Lower lobe of right lung (tissue), 2 donors: ENCODE measurements at places on chromosomes 5 and 9. TPM values are rescaled to one million over a fixed set of nuclear protein-coding genes. Genes with fewer than 3 reads are reported as not detected.

- no peaks in the 10 kb centered on the region for H3K36me3 ChIP-seq
- DNase-seq: no peak
- H3K27me3 ChIP-seq: no peaks in the 10 kb centered on the region
- no peak overlapping the region for H3K4me3 ChIP-seq
- H3K4me1 ChIP-seq: peaks cover 10% of the 10 kb centered on the region
- no peak overlapping the region for H3K27ac ChIP-seq
Observed at GRCh38 chr9:254516-254915, 39.9 kb downstream of the DOCK8 start.

GRCh38 chr5:14608169-14608568 is 26.6 kb downstream of the OTULINL start:
- no peak for DNase-seq
- peaks cover 31% of the 10 kb centered on the region for H3K36me3 ChIP-seq
- H3K4me3 ChIP-seq: no peak overlapping the region
- H3K27ac ChIP-seq: no peak overlapping the region

DNA sequence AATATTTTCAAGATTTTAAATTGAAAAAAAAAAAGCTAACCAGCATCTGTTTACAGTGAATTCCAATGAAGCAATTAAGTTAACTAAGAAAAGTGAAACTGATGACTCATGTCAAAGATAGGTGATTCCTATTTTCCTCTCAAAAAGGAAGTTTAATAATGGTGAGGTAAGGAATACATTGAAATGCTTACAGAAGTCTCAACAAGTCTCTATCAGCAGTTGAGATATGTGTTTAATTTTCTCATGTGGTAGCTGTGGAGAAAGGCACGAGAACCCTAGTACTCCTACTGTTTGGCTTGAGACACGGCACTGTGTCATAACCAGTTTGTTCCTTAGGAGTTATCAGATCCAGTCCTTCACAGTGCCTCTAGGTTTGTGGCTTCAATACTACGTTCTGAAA is 114.5 kb downstream of the SLC25A46 start:
- no peak for DNase-seq
- no peaks in the 10 kb centered on the region for H3K4me1 ChIP-seq
- H3K4me3 ChIP-seq: no peak overlapping the region
- H3K27me3 ChIP-seq: no peaks in the 10 kb centered on the region
- H3K36me3 ChIP-seq: no peaks in the 10 kb centered on the region

DNA sequence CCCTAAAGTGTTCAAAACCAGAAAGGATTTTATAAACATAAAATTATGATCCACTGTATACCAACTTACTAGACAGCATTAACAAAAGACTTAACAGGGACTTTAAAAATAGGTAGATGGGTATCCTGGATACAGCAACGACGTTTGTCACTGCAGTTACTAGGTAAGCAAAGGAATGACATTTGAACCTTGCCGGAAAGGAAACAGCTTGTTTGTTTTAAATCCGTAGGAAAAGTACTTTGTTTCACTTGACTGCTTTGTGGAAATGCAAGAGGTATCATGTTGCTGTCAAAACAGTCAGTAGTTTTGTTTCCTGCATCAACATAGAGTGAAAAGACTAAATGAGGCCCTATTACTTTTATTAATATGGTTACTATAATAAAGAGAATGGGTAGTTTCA is 122.9 kb downstream of the CDC42SE2 start:
- H3K27ac ChIP-seq: peak overlapping the region; percentile 19
- H3K4me3 ChIP-seq: no peak overlapping the region
- H3K27me3 ChIP-seq: no peaks in the 10 kb centered on the region
- no peak for DNase-seq
- H3K4me1 ChIP-seq: peaks cover 17% of the 10 kb centered on the region

- H3K4me3 ChIP-seq: no peak overlapping the region
- H3K4me1 ChIP-seq: peaks cover 4% of the 10 kb centered on the region
- H3K27ac ChIP-seq: no peak overlapping the region
- H3K36me3 ChIP-seq: peaks cover 44% of the 10 kb centered on the region
Observed at GRCh38 chr5:132394667-132395259, 25.3 kb downstream of the SLC22A5 start.

GRCh38 chr5:73454379-73455036 is 5.9 kb upstream of the FOXD1 start:
- H3K4me1 ChIP-seq: peaks cover 11% of the 10 kb centered on the region
- no peak overlapping the region for H3K4me3 ChIP-seq
- no peaks in the 10 kb centered on the region for H3K36me3 ChIP-seq
- DNase-seq: no peak

- no peaks in the 10 kb centered on the region for H3K27me3 ChIP-seq
- no peaks in the 10 kb centered on the region for H3K4me1 ChIP-seq
- no peak overlapping the region for H3K27ac ChIP-seq
- no peak for DNase-seq
- H3K4me3 ChIP-seq: no peak overlapping the region
- no peaks in the 10 kb centered on the region for H3K36me3 ChIP-seq
Observed at GRCh38 chr5:107968406-107968843, 297.7 kb upstream of the EFNA5 start.

- H3K4me3 ChIP-seq: no peak overlapping the region
- H3K27me3 ChIP-seq: no peaks in the 10 kb centered on the region
- peaks cover 42% of the 10 kb centered on the region for H3K36me3 ChIP-seq
- no peak overlapping the region for H3K27ac ChIP-seq
- H3K4me1 ChIP-seq: no peaks in the 10 kb centered on the region
Observed at GRCh38 chr5:168426864-168427172, 59.5 kb upstream of the RARS1 start.

DNA sequence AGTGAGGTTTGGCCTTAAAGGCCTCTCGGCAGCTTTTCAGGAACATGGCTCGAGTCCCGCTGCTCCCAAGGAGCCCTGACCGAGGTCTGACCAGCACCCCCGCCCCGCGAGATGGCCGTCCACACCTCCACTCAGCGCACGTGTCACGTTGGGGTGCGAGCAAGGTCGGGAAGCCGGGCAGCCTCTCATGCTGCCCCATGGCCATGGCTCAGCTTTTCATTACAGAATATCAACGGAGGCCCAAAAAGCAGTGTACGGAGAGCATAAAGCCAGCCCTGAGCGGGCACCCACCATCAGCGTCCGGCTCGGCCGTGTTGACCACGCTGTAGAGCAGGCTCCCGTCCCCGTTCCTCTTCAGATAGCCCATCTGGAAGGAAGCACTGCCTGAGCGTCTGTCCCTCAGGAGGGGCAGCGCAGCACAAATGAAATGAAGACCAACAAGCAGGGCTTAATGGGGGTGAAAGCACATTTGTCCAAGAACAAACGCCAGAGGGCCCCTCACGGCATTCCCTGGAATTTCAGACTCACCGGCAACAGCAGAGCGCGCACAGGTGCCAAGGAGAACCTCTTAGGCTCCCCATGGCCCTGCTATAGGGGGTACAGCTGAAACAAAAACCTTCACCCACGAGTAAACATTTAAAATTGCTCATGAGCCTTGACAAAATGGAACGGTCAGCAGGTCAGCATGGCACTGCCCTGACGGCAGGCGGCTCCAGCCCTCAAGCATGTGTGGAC is 11.6 kb downstream of the BRD9 start:
- H3K27ac ChIP-seq: no peak overlapping the region
- H3K4me1 ChIP-seq: no peaks in the 10 kb centered on the region
- DNase-seq: no peak
- peaks cover 76% of the 10 kb centered on the region for H3K36me3 ChIP-seq
- H3K27me3 ChIP-seq: no peaks in the 10 kb centered on the region

DNA sequence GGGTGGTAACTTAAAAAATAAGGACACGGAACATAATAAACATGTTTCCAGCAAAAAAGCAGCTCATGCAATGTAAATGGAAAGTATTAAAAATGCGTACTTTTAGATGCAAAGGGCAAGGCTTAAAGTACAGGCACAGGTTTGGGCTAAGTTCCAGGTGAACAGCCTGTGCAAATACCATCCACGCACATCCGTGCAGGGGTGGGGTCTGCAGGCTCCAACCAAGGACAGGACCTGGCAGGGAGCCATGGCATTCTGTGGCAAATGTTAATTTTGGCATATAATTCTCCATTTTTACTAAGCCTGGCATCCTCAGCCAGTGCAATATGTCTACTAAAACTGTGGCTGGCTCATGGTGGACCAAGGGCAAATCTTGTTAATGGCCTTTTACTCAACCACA is 365.8 kb upstream of the DAP start:
- H3K36me3 ChIP-seq: no peaks in the 10 kb centered on the region
- H3K4me3 ChIP-seq: no peak overlapping the region
- no peak overlapping the region for H3K27ac ChIP-seq

DNA sequence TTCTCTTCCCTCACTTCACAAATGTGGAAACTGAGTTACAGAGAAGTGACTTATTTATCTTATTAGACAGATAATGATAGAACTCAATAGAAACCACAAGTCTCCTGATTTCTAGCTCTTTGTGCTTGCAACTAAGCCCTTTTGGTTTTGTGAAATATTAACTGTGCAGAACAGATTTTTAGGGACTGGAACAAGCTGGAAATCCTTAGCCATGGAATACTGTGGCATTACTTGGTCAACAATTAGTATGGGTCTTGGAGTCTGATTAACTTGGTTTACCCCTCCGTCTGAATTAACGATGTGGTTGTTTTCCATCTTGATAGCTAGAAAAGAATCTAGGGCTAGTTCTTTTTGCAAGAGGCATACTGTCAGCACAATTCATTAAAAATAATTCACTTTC is 584 bp upstream of the KLF9 start:
- no peak for DNase-seq
- H3K27me3 ChIP-seq: no peaks in the 10 kb centered on the region
- peak overlapping the region; percentile 75 for H3K4me3 ChIP-seq
- H3K27ac ChIP-seq: peak overlapping the region; percentile 100

DNA sequence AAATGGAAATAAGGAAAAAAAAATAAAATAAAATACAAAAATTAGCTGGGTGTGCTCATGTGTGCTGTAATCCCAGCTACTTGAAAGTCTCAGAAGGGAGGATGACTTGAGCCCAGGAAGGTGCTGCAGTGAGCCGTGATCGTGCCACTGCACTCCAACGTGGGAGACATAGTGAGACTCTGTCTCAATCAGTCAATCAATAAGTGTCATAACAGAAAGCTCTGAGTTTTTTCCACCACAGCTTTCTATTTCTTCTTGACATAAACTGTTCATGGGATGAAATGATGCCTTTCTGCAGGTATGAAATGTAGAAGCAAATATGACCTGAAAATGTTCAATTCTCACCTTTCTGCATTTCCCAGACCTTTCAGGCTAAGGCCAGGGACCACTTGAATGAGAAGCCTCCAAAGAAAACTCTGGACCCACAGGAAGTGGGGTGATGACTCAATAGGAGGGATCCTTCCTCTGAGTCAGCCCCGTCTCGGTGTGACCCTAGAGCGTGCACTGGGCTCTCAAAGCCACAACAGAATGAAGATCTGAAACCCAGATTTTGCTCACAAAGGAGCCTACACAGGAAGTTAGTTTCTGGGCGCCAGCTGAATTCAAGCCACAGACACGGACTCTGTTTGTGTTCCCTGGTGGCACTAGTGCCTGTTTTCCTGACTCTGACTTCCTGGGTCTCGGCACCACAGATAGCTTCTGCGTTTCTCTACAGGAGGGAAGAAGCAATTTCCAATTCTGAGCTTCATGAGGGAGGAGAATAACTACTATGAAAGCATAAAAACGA is 62.0 kb downstream of the ANKH start:
- no peaks in the 10 kb centered on the region for H3K27me3 ChIP-seq
- H3K4me3 ChIP-seq: no peak overlapping the region
- peak overlapping the region; percentile 2 for H3K27ac ChIP-seq
- peak; percentile 62 for DNase-seq

GRCh38 chr5:42621662-42622061 is 135.0 kb upstream of the CCDC152 start:
- no peak overlapping the region for H3K4me3 ChIP-seq
- no peaks in the 10 kb centered on the region for H3K27me3 ChIP-seq
- no peak overlapping the region for H3K27ac ChIP-seq
- peaks cover 19% of the 10 kb centered on the region for H3K4me1 ChIP-seq
- no peak for DNase-seq
- H3K36me3 ChIP-seq: no peaks in the 10 kb centered on the region

DNA sequence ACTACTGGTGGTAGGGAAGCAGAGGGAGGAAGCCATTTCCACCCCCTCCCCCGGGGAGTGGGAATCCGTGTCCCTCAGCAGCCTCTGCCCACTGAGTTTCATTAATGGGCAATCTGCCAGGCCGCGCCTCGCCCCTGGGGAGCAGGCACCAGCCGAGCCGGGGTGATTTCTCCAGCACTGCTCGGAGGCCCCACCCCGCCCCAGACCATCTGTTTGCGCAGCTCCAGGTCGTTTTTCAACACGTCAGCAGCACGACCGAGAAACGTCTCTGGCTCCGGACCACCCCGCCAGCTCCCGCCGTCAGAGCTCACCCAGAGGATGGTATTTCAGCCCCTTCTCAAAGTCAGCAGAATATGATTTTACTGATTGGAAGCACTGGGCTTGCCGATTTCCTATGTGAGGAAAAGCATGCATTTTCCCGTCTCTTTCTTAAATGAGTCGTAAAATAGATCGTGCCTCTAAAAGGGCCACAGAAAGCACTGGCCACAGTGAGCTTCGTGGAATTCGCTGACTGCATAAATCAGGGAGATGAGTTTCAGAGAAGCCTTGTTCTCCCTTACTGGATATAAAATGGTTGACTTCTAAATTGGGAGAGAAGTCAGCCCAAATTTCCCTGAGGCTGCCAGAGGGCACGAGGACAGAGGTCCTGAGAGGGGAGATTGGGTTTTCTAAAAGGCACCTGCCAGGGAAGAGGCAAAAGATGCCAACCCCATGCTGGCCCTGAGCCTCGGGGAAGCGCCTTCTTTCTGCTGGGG is 47.0 kb downstream of the OLFM1 start:
- no peak overlapping the region for H3K27ac ChIP-seq
- H3K4me1 ChIP-seq: no peaks in the 10 kb centered on the region
- DNase-seq: no peak

DNA sequence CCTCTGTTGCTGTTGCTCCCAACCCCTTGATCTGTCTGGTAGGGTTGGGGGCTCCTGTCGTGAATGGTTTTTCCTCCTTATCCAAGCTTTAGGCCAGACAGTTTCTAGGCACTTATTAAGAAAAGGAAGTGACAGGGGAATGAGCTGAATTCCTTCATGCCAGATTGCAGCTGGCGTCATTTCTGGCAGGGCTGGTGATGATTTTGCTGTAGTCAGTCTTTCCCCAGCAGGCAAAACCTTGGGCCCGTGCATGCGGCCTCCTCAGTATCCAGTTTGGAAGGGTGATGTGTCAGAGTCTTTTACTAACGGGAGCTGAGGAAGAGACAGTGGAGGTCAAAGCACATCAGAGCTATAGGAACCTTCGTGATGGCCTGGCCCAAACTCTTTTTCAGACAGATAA is 58.8 kb downstream of the COL27A1 start:
- H3K27ac ChIP-seq: no peak overlapping the region
- no peaks in the 10 kb centered on the region for H3K27me3 ChIP-seq
- no peaks in the 10 kb centered on the region for H3K36me3 ChIP-seq
- peaks cover 6% of the 10 kb centered on the region for H3K4me1 ChIP-seq
- DNase-seq: no peak

DNA sequence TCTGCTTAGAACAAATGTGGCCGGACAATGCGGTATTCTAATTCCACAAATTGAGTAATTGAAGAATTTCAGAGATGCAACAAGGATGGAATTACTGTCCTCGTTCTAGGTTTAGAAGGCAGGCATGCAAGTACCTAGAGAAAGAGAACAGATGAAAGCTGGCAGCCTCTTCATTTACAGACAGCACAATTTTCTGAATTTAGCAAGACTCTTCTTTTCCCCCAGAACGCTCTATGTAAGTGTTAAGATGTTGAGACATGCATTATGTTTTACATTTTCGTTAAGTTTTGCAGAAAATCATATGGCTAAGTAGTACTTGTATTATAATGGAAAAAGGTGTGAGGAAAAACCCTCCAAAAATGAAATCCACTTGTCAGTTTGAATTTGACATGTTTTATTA is 259.5 kb upstream of the ARRDC3 start:
- no peak overlapping the region for H3K4me3 ChIP-seq
- DNase-seq: no peak
- H3K27me3 ChIP-seq: no peaks in the 10 kb centered on the region
- no peak overlapping the region for H3K27ac ChIP-seq

Gene CCDC152
- 1.3 TPM for total RNA-seq

Gene ARSK
- 5.6 TPM for total RNA-seq

Gene CNTNAP3B
- total RNA-seq: 11.1 TPM

Gene RLN2
- total RNA-seq: 1.3 TPM

Gene PCDHA9
- total RNA-seq: 0.32 TPM

Gene SCGB3A2
- 624 TPM for total RNA-seq
